Activated T-helper 1 cell treated with anti-CD3 and anti-CD28 coated beads, Interleukin-12 subunit alpha, Interleukin-12 subunit beta, Interleukin-2, Interleukin-4 antibody, amounts not matched to agents 30 ng/mL and 10 ng/mL and 1 ng/mL, durations not matched to agents 14 hours and 24 hours and 36 hours (primary cell): ENCODE measurements at places on chromosomes 12 and 14. TPM values are rescaled to one million over a fixed set of nuclear protein-coding genes. Genes with fewer than 3 reads are reported as not detected.

KCNA5 gene
- not detected in 2 replicates for total RNA-seq

GARIN6 gene
- total RNA-seq: not detected in 2 replicates

CCDC198 gene
- not detected in 2 replicates for total RNA-seq

SYT10 gene
- not detected in 2 replicates for total RNA-seq

PRB2 gene
- not detected in 2 replicates for total RNA-seq

WNT5B gene
- total RNA-seq: 1.1 and 2.0 TPM in 2 replicates

KLHL33 gene
- total RNA-seq: 0.05 TPM in 2 replicates

KRT78 gene
- not detected in 2 replicates for total RNA-seq

YLPM1 gene
- total RNA-seq: 70.4 and 73.7 TPM in 2 replicates

FUT8 gene
- total RNA-seq: 181 and 182 TPM in 2 replicates

FKBP11 gene
- 62.7 and 67.9 TPM in 2 replicates for total RNA-seq

DNA sequence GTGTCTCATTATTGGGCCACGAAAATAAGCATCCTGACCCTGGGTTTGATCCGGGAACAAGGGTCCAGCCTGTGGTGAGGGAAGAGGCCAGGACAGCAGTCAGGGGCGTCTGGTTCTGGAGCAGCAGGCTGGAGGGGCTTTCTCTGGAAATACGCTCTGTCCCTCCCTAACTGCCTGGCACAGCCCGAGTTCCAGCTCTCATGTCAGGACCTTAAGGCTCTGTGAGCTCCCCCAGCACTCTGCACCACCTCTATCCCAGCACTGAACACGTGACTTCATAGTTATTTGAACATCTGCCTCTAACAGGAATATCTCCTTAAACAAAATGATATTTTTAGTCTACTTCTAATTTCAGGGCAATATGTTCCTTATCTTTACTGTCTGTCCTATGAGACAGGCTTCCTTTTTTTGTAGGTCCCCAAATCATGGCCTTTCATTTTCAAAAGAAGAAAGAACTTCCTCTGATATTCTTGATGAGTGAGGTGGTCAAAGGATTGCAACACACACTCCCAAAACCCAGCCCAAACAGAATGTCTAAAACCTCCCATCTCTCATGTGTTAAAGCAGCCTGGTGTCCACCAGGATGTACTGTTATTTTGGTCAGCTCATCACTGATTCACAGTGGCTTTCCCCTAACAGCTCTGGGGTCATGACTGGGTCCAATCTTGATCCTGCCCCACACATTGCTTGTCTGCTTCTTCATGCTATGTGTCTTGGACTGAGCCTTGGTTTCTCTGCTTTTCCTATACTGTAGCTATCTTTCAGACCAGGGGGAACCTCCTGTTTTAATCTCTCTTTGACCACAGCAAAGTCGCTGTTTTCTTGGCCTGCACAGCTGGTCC, 9.7 kb downstream of the AQP6 start:
- no peak for DNase-seq

GRCh38 chr14:77409131-77409533, 14.2 kb downstream of the NOXRED1 start:
- no peak for DNase-seq

DNA sequence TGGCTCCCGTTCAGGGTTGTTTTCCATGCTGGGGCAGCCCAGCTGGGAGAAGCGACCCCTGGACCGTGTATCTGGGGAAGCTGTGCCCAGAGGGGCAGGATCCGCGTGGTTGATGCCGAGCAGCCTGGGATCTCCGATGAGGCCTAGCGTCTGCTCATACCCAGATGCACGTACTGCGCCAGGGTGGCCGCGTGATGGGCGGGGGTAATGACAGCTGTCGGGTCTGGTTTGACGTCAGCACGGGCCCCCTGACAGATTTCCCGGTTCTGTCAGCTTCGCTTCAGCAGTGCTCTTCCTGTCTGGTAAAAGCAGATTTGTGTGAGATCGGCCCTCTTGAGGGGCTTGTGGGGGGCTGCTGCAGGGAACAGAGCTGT, 147.3 kb downstream of the TSPAN9 start:
- no peak for DNase-seq

DNA sequence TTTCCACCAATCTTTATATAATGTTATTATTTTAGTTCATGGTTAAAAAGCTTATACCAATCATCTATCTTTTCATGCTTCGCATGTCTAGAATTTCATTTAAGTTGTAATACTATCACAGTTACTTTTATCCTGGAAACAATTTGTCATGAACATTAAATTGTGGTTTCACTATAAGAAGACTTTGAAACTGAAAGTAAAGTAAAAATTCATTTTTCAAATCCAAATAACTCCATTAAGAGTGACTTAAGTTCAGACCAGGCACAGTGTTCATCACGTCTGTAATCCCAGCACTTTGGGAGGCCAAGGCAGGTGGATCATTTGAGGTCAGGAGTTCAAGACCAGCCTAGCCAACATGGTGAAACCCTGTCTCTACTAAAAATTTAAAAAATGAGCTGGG, 12.4 kb downstream of the ESR2 start:
- no peak for DNase-seq

- no peak for DNase-seq
These were observed 27.5 kb upstream of the DENND5B start for GRCh38 chr12:31618228-31619025.

- peak; percentile 37 for DNase-seq
These were observed 6.2 kb upstream of the OAS1 start for GRCh38 chr12:112900298-112901145.

DNA sequence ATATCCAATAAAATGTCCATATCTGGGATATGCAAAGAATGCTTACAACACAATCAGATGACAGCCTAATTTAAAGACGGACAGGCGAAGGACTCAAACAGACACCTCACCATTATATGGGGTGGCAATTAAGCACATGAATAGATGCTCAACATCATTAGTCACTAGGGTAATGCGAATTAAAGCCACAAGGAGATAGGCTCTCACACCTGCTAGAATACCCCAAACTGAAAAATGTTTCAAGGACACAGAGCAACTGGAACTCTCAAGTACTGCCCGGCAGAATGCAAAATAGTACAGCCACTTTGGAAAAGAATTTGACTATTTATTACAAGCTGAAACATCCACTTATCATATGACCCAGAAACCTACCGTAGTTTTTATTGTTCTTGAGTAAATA, 42.9 kb downstream of the FERMT2 start:
- DNase-seq: no peak

DNA sequence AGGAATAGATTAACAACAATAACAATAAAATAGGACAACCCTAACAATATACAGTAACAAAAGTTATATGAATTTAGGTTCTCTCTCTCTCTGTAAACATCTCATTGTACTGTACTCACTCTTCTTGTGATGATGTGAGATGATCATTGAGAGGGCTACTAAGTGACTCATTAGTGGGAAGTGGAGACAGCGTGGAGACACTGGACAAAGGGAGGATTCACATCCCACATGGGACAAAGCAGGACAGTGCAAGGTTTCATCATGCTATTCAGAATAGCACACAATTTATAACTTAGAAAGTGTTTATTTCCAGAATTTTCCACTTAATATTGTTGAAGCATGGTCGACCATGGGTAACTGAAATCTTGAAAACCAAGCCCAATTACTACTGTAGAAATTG, 26.0 kb upstream of the SPATA7 start:
- no peak for DNase-seq

DNA sequence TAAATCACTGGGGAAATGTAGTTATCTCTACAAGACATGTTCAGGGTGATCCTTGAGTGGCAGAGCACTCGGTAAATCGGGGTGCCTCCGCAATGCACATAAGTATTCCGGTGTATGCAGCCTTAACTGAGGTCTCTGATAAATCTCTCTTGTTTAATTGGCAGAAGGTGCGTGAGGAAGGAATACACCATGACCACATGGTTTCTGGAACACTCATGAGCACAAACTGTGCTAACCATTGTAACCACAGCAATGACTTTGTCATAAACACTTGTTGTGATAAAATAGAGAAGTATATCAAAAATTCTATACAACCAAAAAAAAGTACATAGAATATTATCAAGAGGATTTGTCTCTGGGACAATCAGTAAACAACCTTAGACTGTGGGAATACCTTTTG, 146.8 kb upstream of the DIO2 start:
- DNase-seq: no peak

DNA sequence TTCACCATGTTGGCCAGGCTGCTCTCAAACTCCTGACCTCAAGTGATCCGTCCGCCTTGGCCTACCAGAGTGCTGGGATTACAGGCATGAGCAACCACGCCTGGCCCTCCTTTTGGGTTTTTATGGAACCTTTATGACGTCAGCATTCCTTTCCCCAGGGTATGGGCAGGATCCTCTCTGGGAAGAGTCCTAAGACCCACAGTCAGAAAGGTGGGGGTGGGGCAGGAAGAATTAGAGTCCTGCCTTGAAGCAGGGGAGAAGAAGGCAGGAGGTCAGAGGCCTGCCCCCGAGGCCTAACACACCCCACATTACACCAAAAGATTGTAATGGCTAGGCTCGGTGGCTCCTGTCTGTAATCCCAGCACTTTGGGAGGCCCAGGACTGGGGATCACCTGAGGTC, 30.8 kb upstream of the CDK17 start:
- DNase-seq: no peak

DNA sequence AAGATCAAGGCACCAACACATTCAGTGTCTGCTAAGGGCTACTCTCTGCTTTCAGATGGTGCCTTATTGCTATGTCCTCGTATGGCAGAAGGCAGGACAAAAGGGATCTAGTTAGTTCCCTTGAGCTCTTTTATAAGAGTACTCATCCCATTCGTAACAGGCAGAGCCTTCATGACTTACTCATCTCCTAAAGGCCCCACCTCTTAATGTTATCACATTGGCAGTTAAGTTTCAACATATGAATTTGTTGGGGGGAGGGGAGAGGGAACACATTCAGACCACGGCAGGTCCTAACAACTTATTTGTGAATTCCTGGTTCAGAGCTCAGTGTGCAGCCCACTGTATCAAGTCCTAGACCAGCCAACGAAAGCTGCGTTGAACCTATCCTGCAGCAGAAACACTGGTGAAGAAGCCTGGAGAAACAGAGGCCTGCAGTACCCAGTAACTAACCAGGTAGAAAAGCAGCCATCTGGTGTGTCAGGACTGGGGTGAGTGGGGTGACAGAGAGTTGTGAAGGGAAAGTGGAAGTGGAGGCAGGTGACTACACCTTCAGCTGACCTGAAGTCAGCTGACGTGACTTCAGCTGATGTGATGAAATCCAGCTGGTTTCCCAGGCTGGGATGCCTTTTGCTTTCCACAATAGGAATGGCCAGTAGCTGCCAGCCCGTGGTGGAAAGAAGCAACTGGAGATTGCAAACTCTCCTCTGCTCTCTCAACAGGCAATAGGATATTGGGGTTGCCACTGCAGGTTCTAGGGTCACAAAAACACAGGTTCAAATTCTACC, 101.6 kb upstream of the PLXNC1 start:
- DNase-seq: no peak

- DNase-seq: no peak
These were observed 197.2 kb downstream of the NRXN3 start for GRCh38 chr14:78367355-78367754.

DNA sequence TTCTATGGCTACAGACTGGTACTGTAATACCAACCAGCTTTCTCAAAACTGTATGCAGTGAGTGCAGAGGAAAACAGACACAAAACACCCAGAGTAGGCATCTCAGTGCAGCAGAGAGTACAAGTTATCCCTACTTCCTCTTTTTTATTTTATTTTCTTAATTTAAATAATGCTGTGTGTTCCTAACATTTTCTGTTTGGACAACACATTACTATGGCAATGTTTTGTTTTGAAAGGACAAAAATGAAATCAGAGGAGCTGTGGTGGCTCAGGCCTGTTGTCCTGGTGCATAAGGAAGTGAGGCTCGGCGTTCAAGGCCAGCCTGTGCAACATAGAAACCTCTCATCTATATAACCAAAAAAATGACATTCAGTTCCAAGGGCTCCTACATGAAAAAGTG, 33.7 kb upstream of the SELPLG start:
- no peak for DNase-seq

GRCh38 chr14:22650960-22651521, 6.9 kb upstream of the OR6J1 start:
- DNase-seq: no peak

GRCh38 chr12:128791395-128792322, 32.1 kb downstream of the SLC15A4 start:
- no peak for DNase-seq

- no peak for DNase-seq
These were observed 128.3 kb downstream of the PLXNC1 start for GRCh38 chr12:94276725-94277124.

DNA sequence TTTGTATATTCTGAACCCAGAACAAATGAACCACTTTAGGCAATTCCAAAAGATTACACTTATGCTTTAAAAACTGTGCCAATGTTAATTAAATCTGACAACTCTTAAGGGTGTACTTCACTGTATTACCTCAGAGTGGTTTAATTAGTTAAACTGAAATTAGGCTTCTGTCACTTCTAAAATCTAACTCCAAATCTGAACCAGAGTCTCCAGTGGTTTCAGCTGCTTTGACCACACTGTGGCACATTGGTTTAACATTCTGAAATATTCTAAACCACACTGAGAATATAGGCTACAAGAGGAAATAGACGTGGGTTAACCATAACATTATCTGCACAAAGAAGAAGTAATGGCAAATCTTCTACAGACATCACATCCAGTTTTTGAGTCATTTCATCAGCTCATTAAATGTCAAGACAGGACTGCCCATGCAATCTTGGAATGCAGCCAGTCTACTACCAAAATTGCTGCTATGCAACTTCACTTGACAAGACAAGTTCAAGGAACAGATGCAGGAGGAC, 94.8 kb downstream of the LRP6 start:
- peak; percentile 12 for DNase-seq

- no peak for DNase-seq
These were observed 81.4 kb upstream of the EEA1 start for GRCh38 chr12:93010461-93010860.

DNA sequence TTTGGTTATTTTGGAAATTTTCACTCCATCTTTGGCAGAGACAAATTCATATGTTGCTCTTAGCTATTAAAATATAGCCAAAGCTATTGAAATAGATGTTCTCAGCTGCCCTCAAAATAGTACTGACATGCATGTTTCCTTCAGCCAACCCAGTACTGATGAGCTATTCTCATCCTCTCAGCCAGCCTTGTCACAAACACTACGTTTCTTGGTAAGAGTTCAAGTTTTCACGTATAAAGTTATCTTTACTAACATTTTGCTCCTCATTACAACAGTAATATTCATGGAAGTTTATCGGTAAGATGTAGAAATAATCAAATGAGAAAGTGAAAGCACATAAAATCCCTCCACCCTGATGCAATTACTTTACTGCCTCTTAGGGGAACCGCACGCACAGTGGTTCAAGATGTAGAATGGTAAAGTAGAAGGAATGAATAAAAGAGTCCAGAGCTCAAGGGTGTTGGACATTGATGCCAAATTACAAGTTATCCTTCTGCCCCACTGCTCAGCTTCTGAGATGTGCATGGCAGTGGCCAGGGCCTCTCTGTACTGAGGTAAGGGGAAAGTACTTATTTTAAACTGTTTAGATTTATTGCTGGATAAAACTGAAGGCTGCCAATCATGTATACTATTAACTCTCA, 20.7 kb downstream of the GCH1 start:
- no peak for DNase-seq

DNA sequence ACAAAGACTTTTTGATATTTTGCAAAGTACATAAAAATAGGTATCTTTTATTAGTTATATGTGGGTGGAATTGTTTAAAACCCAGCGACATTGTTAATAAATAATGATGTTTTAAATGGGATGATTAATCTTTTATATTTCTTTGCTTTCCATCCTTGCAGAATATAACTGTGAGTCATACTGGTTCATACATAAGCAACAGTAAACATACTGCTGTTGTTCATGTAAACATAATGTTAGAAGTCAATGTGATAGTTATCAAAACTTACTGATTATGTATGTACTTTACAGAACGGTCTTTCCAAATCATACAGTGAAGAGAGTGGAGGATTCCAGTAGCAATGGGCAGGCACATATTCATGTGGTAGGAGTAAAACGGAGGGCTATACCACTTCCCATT, 119.8 kb downstream of the ARID2 start:
- DNase-seq: no peak
